B cell (primary cell): ENCODE measurements at places on chromosomes 13 and 19. TPM values are rescaled to one million over a fixed set of nuclear protein-coding genes. Genes with fewer than 3 reads are reported as not detected.
A peak's percentile ranks its signal among the peaks of the same experiment; 100 is the strongest.

DNA sequence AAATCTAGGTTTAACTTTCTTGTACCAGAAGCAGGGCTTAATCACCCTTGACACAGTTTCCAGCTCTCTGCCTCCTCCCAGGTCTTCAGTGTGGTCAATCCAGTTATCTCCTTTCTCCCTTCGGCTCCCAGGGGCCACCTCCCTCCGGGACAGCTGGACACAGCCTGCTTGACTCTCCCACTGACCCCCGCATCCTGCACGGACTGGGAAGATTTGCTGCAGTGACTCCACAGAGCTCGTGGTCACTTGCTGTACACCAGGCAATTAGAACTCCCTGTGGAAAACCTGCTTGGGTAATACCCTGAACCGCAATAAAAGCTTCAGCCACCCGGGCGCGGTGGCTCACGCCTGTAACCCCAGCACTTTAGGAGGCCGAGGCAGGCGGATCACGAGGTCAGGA lies 116.5 kb downstream of the NUFIP1 start:
- DNase-seq = no peak

The C13orf42 gene
- not detected in 2 replicates for total RNA-seq

The CASP14 gene
- total RNA-seq = not detected in 2 replicates

DNA sequence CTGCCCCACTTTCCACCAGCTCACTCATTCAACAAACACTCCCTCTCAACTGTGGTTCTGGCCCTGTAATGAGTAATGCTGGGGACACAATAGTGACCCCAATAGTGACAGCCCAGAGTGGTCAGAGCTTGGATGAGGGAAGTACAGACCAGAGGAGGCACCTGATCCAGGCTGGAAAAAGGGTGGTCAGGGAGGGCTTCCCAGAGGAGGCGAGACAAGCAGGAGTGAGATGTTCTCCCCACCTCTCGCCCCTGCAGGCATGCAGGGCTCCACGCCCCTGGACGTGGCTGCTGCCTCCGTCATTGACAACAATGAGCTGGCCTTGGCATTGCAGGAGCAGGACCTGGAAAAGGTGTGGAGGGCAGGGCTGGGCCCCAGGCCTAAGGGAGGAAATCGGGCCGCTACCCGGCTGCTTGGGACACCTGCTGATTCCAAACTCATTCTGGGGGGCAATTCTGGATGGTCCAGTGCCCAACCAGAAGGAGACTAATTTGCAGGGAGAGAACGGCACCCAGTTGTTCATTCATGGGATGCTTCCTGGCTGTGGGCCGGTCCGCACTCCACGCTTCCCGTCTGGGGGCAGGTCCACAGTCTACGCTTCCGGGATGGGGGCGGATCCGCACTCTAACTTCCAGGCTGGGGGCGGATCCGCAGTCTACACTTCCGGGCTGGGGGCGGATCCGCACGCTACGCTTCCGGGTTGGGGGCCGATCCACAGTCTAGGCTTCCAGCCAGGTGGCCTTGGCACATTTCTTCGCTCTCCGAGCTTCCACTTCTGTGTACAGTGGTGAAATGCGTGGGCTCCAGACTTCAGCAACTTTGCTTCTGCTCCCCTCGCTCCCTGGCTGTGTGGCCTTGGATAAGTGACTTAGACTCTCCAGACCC lies 63.4 kb downstream of the RYR1 start:
- DNase-seq = no peak

GRCh38 chr13:74743992-74744391 lies 609.8 kb upstream of the KLF12 start:
- no peak for DNase-seq

DNA sequence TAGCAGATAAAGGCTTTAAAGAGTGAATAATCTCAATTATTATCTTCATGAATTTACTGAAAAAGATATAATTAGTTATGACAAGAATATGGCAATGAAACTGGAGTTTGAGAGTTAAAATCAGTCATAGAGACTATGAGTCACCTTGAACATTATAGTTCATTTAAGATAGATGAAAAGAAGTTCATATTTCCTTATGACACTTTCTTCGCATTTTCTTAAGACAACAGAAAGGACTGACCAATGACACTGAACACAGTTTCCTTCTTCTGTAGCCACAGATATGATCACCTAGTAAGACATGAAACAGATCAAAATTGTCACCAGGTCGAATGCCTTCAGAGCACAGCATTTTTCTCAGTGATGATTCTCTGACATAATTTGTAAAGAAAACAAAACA lies 202.1 kb downstream of the KLF12 start:
- DNase-seq = no peak

The SOX21 gene
- total RNA-seq = not detected in 2 replicates

- DNase-seq = no peak
Observed at GRCh38 chr13:88124142-88124541, 453.0 kb downstream of the SLITRK5 start.

DNA sequence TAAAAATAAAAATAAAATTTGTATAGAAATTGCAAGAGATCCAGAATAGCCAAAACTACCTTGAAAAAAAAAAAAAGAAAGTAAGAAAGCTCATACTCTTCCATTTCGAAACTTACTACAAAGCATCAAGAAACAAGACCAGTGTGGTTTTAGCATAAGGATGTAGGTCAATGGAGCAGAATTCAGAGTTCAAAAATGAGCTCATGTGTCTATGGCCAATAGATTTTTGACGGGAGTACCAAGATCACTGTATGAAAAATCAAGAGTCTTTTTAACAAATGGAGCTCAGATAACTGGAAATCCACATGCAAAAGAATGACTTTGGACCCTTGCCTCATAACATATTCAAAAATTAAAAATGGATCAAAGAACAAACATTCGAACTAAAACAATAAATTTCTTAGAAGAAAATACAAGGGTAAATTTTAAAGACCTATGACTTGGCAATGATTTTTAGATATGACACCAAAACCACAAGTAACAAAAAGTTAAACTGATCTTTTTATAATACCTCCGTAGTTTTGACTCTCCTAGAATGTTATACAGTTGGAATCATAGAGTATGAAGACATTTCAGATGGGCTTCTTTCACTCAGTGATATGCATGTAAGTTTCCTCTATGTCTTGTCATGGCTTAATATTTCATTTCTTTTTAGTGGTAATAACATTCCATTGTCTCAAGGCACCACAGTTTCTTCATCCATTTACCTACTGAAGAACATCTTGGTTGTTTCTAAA lies 43.2 kb downstream of the KLF12 start:
- DNase-seq = no peak

DNA sequence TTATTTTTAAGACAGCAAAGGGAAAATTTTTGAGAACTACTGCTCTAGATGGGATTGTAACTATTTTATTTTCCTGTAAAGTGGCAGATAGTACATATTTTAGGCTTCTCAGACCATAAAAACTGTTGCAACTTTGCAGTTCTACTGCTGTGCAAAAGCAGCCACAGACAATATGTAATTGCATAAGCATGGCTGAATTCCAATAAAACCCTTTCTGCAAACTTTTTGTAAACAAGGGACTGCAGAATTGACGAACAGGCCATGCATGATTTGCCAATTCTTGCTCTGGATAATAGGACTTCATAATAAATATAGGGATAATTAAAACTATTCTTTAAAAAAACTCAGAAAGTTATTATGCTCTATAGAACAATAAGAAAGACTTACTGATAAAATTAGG lies 149.1 kb downstream of the SLITRK5 start:
- DNase-seq = no peak

GRCh38 chr13:44843403-44843802 lies 145.9 kb downstream of the NUFIP1 start:
- DNase-seq = no peak

- no peak for DNase-seq
Observed at GRCh38 chr13:93824286-93824685, 597.7 kb downstream of the GPC6 start.

The CYP4F22 gene
- total RNA-seq = not detected in 2 replicates

- peak; percentile 24 for DNase-seq
Observed at GRCh38 chr19:6891761-6892385, 4.5 kb downstream of the ADGRE1 start.

The DENND1C gene
- 117 and 119 TPM in 2 replicates for total RNA-seq

DNA sequence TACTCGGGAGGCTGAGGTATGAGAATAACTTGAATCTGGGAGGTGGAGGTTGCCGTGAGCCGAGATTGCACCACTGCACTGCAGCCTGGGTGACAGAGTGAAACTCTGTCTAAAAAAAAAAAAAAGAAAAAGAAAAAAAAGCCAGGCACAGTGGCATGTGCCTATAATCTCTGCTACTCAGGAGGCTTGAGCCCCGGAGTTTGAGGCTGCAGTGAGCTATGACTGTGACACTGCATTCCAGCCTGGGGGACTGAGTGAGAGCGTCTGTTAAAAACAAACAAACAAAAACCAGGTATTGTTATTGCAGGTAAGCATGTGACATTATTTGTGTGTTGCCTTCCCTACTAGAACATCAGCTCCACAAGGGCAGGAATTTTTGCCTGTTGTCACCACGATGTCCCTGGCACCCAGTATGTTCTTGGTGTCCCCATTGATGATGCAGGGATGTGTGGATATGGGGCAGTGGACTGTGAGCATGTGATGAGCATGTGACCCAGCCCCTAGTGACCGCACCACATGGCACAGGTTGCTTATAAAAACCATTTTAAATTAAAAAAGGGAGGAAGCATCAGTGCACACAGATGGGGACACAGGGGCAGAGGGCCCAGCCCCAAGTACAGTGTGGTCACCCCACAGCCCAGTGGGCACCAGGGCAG lies 1.6 kb upstream of the KANK2 start:
- DNase-seq = no peak

GRCh38 chr19:31370216-31370615 lies 21.0 kb upstream of the TSHZ3 start:
- no peak for DNase-seq

GRCh38 chr19:2636141-2636896 lies 66.2 kb downstream of the GNG7 start:
- DNase-seq = no peak

DNA sequence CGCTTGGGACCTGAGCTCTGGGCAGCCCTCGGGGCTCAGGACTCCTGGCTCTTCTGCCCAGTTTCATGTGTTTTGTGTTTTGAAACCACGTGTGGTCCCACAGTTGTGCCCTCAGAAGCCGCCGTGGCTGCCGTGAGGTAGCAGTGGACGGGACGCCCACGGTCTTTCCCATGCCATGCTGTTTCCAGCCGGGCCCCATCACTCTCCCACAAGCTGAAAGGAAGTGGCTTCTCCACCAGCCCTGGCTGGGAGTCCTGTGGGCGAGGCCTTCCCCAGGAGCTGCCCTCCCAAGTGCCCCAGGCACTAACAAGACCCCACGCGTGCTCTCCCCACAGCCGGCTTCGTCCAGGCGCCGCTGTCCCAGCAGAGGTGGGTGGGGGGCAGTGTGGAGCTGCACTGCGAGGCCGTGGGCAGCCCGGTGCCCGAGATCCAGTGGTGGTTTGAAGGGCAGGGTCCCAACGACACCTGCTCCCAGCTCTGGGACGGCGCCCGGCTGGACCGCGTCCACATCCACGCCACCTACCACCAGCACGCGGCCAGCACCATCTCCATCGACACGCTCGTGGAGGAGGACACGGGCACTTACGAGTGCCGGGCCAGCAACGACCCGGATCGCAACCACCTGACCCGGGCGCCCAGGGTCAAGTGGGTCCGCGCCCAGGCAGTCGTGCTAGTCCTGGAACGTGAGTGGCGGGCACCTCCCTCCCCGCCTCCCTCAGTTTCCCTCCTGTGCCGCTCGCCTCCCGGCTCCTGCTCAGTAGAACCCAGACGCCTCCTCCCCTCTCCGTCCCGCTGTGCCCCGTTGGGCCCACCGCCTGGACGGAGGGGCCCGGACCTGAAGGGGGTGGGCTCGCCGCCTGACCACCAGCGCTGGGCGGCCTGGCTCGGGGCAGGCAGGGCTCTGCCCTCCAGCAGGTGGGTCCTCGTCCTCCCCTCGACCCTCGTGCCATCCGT lies 5.3 kb downstream of the BSG start:
- DNase-seq = peak; percentile 16

- no peak for DNase-seq
Observed at GRCh38 chr13:38819053-38819452, 132.2 kb downstream of the FREM2 start.

DNA sequence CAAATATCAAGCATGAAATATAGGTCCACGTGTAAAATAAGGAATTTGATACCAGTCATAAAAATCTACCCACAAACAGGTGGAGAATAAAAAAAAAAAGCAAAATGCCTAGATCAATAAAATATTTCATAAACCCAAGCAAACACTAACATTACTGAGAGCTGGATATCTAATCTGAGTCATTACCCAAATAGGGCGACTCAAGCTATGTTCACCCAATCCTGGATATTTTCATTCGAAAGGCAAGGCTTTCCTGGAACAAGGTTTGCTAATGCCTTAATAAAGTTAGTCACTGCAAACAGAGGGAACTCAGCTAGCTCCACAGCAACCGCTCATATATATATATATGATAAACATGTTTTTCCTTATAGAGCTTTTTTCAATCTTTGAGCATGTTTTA lies 33.5 kb upstream of the TM9SF2 start:
- no peak for DNase-seq

The S1PR5 gene
- 0.17 and 0.67 TPM in 2 replicates for total RNA-seq

DNA sequence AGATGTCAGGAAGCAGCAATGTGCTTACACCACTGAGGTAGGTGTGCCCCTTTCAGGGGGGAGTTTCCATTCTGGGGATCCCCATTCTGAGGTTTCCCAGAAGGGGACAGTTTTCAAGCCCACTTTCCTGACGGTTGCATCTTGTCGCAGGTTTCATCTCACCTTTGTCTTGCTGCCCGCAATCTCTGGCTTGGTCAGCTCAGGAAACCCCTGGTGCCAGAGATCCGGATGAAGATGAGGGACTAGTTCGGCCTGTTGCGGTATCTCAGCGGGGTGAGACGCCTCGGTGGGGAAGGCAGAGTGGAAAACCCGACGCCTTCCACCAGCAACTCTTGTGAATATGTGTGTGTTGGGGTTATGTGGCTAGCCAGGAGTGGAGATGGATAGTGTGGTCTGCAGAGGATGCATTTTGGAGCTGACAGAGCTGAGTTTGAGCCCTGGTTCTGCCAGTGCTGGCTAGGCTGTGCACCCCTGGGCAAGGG lies 13.1 kb downstream of the TNFSF9 start:
- DNase-seq = peak; percentile 31

DNA sequence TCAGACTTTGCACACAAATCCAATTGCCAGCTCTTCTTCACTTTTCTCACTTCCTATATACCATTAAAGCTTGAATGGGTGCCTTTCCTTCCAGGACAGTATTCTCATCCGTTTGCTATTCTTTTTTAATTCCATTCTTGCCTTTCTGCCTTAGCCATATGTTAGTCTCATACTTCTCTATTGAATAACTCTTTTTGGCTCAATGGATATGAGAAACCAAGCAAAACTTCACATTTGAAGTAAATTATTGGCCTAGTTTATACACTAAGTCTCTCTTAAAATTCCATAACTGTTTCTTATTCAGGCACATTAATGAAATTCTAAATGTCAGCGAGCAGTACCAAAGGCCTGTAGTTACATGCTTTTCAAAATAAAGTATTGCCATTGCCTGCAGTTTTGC lies 129.6 kb upstream of the FRY start:
- no peak for DNase-seq

- no peak for DNase-seq
Observed at GRCh38 chr19:7739801-7740681, 7.3 kb downstream of the CD209 start.

- no peak for DNase-seq
Observed at GRCh38 chr13:26406791-26407190, 150.7 kb upstream of the WASF3 start.
